ENCODE measurements at places on chromosomes 3 and 15. TPM values are rescaled to one million over a fixed set of nuclear protein-coding genes. Genes with fewer than 3 reads are reported as not detected.

DNA sequence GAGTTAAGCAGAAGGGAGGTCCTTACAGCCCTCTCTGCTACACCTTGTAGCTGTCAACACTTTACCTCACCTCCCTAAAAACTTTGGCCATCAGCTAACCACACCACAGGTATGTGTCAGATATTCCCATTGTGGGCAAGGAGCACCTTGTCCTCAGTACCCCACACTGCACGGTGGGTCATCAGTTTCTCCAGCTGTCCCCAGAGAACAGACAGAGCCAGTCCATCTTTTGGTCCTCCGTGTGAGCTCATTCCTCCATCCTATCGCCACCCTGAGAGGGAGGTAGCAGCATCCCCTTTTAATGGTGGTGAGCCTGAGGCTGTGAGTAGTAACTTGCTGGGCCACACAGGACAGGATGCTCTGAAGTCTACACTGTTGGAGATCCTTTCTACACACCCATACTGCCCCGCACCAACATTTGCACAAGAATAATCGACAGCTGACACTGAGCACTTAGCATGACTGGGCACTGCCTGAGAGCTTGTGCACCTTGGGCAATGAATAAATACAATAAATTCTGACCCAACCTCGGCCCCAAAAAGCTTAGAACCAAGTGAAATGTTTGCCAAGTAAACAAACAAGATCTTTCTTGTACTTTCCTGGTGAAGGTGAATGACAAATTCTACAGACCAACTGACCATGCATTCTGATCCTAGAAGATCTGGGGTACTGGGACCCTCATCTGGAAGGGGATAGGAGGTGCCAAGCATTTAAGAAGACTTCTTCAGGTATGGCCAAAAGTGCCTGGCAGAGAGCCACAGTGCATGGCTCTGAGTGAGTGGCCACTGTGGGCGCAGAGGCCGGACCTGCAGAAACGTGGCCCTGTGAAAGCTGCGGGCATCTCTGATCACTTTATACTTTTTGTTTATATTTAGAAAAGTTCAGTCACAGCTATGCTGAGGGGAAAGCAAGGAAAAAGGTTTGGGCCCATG is 6.9 kb downstream of the CHCHD4 start:
- H3K4me1 ChIP-seq, result peaks cover 11% of the 10 kb centered on the region
- no peaks in the 10 kb centered on the region for H3K27me3 ChIP-seq
- peak overlapping the region; percentile 77 for H3K27ac ChIP-seq
- no peak for DNase-seq

GRCh38 chr3:17585394-17586325 is 156.8 kb downstream of the TBC1D5 start:
- H3K27me3 ChIP-seq, result no peaks in the 10 kb centered on the region
- DNase-seq, result no peak
- no peaks in the 10 kb centered on the region for H3K4me1 ChIP-seq

DNA sequence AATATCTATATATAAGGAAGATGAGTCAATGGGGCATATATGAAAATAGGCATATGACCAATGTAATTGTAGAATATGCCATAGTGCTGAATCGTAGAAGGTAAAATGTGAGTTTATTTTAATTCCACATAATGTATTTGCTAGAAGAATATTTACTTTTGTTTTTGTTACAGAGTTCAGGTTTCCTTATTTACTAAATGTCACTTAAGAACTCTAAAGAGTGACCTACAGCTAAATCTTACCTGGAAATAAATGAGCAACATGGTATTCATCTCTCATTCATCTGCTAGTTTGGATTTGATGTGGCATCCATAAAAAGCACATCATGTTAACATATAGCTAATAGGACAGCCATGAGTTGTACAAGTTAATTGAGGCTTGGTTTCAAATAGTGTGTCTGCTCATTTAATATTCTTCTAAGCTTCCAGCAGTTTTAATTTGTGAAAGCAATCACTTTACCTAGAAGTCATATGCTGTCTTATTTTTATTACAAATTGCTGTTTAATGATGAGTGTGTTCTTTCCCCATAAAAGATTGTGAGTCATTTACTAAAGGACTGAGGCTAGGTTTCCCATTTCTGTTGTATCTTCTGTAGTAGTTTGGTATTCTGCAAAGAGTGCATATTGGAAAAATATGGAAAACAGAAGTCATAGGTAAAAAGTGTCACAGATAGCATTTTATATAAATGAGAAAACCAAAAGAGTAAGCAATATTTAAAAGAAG is 222.1 kb upstream of the POU1F1 start:
- H3K4me1 ChIP-seq, result no peaks in the 10 kb centered on the region
- DNase-seq, result no peak
- no peak overlapping the region for H3K4me3 ChIP-seq

DNA sequence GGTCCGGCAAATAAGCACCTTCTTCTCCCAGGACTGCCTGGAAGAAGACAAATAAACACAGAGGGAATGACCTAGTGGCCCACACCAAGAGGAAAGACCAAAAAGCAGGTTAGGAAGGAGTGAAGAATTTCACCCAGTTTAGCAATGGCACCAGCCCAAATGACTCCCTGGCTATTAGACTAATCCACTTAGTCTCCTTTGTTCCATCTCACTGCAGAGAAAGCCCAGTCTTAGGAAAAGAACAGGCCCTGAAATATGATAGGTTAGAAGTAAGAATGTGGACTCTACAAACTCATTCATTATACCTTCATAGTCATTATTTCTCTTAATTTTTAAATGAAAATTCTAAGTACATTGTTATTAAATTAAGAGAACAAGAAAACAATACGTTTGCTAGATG is 23.2 kb downstream of the SERPINI2 start:
- no peak overlapping the region for H3K4me3 ChIP-seq
- no peak for DNase-seq
- no peaks in the 10 kb centered on the region for H3K4me1 ChIP-seq
- no peaks in the 10 kb centered on the region for H3K36me3 ChIP-seq

DNA sequence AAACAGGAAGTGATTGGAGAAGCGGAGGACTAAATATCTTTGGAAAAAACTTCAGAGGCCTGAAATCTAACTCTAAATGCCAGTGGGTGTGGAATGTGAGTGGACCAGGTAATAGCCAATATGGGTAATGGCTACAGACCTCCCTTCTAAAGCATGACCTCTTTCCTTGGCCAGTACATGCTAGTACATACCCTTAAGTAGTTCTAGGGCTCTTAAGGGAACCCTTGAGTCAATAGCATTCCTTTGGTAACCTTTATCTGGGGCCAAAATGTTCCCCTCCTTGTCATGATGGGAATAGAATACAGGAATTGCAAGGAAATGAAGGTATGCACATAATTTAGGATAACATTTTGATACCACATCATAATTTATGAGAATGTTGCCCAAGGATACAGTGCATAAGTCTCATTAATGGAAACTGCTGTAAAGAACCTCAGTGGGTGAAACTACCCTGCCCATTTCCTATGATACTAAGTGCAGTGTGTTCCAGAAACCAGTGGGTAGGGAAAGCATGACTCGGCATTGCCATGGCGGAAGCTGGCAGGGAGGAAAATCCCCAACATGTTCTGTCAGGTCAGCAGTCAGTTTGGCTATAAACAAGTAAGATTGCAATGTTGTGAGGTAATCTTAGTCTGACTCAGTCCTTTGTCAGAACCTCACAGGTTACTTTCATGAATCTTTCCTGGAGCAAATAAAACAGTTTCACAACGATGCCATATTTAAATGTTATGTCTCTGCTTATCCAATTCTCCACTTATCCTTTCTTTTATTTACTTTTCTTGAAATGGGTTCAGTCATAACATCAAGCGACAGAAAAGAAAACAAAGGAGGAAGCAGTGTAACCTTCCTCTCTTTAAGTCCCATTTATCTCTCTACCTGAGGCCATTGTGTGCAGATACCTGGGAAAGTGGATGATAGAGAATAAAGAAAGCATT is 23.5 kb upstream of the RAP2B start:
- H3K27me3 ChIP-seq, result no peaks in the 10 kb centered on the region
- no peak for DNase-seq
- no peaks in the 10 kb centered on the region for H3K4me1 ChIP-seq
- H3K4me3 ChIP-seq, result no peak overlapping the region
- no peaks in the 10 kb centered on the region for H3K36me3 ChIP-seq
- H3K27ac ChIP-seq, result no peak overlapping the region

CGNL1 gene
- total RNA-seq, result 9.5 TPM

- no peaks in the 10 kb centered on the region for H3K36me3 ChIP-seq
- no peaks in the 10 kb centered on the region for H3K27me3 ChIP-seq
Observed at GRCh38 chr3:116445311-116445841, at the start of gene LSAMP. Gene LSAMP (minus strand): TSS chr3:116445487.

- DNase-seq, result no peak
- H3K27ac ChIP-seq, result no peak overlapping the region
- no peaks in the 10 kb centered on the region for H3K36me3 ChIP-seq
- H3K4me3 ChIP-seq, result no peak overlapping the region
Observed at GRCh38 chr15:94286583-94286982, 55.2 kb downstream of the MCTP2 start.

GRCh38 chr3:48410205-48411040 is 19.5 kb downstream of the PLXNB1 start:
- H3K27me3 ChIP-seq, result no peaks in the 10 kb centered on the region
- H3K4me1 ChIP-seq, result no peaks in the 10 kb centered on the region
- H3K27ac ChIP-seq, result no peak overlapping the region
- no peaks in the 10 kb centered on the region for H3K36me3 ChIP-seq

LAMB2 gene
- 681 TPM for total RNA-seq

- no peaks in the 10 kb centered on the region for H3K4me1 ChIP-seq
- H3K4me3 ChIP-seq, result no peak overlapping the region
- no peak for DNase-seq
- H3K27ac ChIP-seq, result no peak overlapping the region
Observed at GRCh38 chr3:153330901-153331300, 168.9 kb downstream of the RAP2B start.

AMT gene
- 12.8 TPM for total RNA-seq

DNA sequence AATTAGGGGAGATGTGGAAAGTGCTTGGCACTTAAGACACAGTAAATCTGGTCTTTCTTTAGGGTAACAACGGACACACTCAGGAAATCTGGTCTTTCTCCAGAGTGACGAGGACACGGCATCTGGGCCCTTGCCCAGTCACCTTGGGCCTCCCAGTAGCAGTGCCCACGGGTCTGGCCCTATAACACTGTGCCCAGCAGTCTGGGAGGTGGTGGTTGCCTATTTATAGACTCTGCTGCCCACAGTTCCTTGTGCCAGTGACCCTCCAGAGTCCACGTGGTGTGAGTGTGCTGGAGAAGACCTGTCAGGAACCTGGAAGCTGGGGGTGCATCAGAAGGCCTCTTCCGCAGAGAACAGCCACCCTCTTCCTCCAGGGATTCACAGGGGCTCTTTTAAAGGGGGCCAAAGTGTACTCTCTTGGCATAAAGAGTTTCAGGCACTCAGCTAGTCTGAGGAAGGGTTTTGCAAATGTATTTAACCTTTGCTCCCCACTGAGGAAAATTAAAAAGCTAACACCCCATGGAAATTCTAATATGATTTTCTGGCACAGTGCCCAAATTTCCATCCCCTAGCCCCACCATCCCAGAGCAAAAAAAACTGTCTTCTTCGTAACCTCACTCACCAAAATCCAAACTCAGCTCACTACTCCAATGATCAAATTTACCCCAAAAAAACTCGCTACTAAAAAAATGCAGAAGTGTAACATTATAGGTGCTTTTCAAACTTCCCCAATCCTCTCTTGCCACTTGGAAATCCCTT is 15.4 kb downstream of the WNT5A start:
- no peaks in the 10 kb centered on the region for H3K36me3 ChIP-seq
- no peak for DNase-seq
- H3K27me3 ChIP-seq, result no peaks in the 10 kb centered on the region
- no peaks in the 10 kb centered on the region for H3K4me1 ChIP-seq
- no peak overlapping the region for H3K4me3 ChIP-seq
- H3K27ac ChIP-seq, result no peak overlapping the region

GPD1L gene
- total RNA-seq, result 22.6 TPM

GRCh38 chr3:10753964-10754363 is 62.1 kb upstream of the SLC6A11 start:
- no peaks in the 10 kb centered on the region for H3K27me3 ChIP-seq
- DNase-seq, result peak; percentile 49
- no peak overlapping the region for H3K27ac ChIP-seq
- H3K36me3 ChIP-seq, result no peaks in the 10 kb centered on the region

Data from ovary (tissue), 10 donors.